ENCODE measurements at places on chromosomes 7 and 10.

DNA sequence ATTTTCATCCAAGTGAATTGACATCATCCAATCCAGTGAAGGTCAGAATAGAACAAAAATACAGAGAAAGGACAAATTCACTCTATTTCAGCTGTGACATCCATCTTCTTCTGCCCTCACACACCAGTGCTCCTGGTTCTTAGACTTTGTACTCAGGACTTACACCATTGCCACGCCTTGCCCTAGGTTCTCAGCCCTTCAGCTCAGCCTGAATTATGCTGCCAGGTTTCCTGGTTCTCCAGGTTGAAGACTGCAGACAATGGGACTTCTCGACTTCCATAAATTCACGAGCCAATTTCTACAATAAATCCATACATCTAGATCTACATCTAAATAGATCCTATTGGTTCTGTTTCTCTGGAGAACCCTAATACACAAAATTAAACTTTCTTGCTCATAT lies 181.2 kb upstream of the KCND2 start:
- DNase-seq = no peak

- no peak for DNase-seq
Measured at GRCh38 chr7:90648834-90649233, 52.7 kb downstream of the CDK14 start.

- peak; percentile 27 for DNase-seq
Measured at GRCh38 chr7:17069146-17069545, 187.4 kb upstream of the AGR3 start.

GRCh38 chr10:130257897-130258296 lies 121.7 kb downstream of the GLRX3 start:
- DNase-seq = no peak

GRCh38 chr10:91124016-91124415 lies 96.4 kb upstream of the PCGF5 start:
- DNase-seq = no peak

All from RWPE1 (cell line).